Stimulated activated CD8-positive, alpha-beta memory T cell treated with anti-CD3 and anti-CD28 coated beads, Interleukin-7, amount 100 ng/mL, for 1 hour (primary cell): ENCODE measurements at places on chromosomes 5 and 9.
A peak's percentile ranks its signal among the peaks of the same experiment; 100 is the strongest.

GRCh38 chr5:88944751-88945531 lies 62.0 kb upstream of the MEF2C start:
- no peak for DNase-seq

- DNase-seq, result no peak
Measured at GRCh38 chr5:39485079-39485478, 60.3 kb upstream of the DAB2 start.

DNA sequence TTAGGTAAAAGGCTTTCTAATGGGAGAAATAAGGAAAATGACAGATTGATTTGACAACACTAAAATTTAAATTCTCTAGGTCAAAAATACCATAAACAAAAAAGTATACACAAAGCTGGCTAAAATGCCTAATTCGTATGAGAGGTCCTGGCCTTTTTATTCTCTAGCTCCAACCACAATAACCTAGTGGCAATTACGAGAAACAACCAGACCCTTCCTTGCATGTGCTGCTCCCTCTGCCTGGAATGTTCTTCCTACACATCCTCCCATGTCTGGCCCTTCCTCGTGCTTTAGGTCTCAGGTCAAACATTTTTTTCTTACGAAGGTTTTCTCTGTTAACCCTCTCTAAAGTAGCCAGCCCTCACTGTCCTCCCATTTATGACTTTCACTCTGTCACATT lies 176.4 kb upstream of the PLPPR1 start:
- no peak for DNase-seq

DNA sequence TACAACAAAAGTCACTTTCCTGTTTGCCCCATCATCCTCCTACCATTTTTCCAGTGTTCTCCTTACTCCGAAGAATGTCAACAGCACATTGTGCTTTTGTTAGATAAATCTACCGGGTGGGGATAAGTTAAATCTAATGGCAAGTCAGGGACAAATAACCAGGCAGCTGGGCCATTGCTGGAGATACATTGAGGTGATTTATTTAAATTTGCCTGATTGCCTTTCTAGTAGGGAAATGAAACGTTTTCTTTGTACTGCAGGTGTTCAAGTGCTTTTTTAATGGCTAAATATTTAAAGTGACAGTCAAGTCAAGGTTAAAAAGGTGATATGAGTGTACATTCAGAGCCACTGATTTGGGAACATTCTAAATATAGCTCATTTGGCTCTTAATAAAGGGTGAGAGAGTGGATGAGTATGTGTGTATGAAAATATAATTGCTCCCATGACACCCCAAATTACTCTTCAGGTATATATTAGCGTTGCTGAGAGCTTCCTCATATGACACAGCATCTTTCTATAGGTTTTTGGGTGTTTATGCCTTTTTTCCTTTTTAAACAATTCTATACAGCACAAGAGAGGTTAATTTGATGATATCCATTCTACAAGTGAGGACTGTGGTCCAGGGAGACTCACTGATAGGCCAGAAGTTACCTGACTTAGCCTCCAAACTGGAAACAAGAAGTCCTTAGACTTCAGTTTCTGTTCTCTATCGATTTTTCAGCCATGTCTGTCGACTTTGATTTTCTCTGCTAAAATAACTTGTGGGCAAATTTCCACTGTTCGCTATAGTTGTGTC lies 51.9 kb downstream of the DMRT2 start:
- DNase-seq, result no peak

DNA sequence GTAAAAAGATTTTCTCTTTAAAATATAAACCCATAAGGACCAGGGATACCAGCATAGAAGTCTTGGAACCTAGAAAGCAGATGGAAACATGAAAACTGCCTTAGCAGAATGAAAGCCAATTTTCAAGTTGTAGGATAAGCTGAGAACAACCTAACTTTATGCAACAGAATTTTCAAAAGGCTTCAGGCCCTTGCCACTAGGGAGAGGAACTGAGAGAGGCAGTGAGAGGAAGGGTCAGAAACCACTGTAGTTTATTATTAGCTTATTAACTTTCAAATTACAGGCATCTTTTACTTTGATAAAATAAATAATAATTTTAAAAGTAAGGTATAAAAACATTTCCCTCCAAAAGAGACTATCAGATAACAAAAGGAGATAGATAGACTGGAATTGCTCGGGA lies 33.4 kb downstream of the FAM81B start:
- DNase-seq, result no peak

- DNase-seq, result no peak
Measured at GRCh38 chr5:178241231-178241663, 8.6 kb upstream of the PHYKPL start.

DNA sequence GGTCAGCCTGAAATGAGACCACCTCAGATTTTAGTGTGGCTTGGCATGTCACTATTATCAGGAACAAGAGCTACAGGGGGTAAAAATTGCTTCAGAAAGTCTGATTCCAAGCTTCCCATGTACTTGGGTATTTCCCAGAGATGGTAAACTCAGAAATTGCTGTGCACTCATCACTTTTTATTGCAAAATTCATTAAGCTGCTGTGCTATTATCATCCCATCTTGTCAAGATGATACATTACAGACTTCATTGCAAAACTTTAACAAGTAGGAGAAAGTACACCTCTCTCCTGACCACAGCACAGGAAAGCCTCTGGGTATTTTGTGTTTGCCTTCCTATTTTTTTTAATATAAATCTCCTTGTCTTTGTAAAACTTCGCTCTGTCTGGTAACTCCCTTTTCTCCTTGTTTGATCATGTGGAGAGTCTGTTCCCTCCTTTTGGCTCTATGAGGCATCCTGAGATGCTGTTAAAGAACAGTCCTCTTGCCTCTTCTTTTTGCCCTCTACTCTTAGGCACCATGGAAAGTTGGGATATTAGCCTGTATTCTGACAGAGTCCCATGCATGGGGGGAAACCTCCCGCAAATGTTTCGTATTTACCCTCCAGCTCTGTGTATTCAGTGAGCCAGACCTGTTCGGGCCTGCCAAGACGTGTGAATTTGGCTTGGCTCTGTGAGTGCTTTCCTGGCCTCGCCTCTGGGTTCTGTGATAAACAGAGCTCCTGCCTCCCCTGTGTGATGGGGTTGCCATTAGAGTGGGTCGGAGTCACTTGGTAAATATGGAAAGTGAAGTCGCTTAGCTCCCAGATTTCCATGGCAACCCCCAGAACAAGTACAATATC lies 260.7 kb downstream of the NR3C1 start:
- DNase-seq, result no peak

- no peak for DNase-seq
Measured at GRCh38 chr9:96719921-96720320, 58.0 kb downstream of the ZNF510 start.

- no peak for DNase-seq
Measured at GRCh38 chr5:10059980-10060379, 189.7 kb downstream of the ATPSCKMT start.

- DNase-seq, result no peak
Measured at GRCh38 chr5:127006744-127007143, 23.6 kb downstream of the MARCHF3 start.

- no peak for DNase-seq
Measured at GRCh38 chr9:92097997-92098482, 17.2 kb downstream of the SPTLC1 start.

- no peak for DNase-seq
Measured at GRCh38 chr9:71249729-71250317, 128.4 kb upstream of the TRPM3 start.

DNA sequence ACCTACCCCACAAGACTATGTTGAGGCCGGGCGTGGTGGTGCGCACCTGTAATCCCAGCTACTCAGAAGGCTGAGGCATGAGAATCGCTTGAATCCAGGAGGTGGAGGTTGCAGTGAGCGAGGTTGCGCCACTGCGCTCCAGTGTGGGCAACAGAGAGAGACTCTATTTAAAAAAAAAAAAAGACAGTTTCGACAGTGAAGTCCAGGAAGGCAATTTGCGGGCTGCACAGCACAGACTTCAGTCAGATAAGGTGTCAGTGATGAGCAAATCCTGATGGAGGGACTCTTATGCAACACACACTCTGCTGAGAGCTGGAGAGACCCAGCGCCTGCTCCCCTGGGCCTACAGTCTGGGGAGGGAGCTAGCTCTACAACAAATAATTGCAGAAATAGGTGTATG lies 14.2 kb downstream of the CCNJL start:
- DNase-seq, result no peak

- peak; percentile 61 for DNase-seq
Measured at GRCh38 chr9:89604729-89605464, at the start of gene GADD45G. GADD45G (plus strand) TSS chr9:89605012; CDS start chr9:89605122, 110 bp downstream.

DNA sequence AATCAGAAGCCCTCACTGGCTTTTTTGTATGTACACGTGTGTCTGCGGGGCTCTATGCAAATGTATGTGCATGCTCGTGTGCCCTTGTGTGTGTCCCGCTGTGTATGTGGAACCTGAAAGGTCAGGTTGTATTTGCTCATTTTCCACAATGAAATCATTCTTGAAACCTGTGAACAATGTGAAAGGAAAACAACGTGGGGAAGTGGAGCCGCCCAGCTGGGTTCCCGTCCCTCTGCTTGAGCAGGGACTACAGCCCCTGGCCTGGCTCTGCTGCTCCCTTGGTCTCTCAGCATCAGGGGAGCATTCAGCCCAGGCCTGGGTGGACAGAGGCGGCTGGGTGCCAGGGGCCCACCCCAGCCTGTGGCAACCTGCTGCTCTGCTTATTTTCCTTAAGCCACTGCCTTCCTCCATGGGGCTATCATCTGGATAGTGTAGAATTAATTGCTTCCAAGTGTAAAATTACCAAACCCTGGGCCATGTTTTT lies 3.0 kb downstream of the ECSCR start:
- DNase-seq, result no peak

GRCh38 chr5:151293624-151294023 lies 9.9 kb downstream of the SLC36A3 start:
- no peak for DNase-seq

DNA sequence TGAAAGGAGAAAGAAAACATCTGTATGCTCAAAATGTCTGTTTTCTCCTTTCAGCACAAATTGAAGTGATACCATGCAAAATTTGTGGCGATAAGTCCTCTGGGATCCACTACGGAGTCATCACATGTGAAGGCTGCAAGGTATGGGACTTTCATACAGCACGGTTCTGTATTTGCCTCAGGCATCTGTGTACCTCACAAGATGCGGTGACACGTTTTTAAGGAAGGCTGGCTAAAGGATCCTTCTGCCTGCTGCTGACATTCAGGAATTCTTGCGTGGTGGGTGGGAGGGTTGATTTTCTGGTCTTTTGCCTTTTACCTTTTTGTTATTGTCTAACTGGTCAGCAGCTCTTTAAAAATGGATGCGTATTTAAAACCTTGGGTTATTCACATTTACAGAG lies 133.1 kb downstream of the RORB start:
- no peak for DNase-seq

DNA sequence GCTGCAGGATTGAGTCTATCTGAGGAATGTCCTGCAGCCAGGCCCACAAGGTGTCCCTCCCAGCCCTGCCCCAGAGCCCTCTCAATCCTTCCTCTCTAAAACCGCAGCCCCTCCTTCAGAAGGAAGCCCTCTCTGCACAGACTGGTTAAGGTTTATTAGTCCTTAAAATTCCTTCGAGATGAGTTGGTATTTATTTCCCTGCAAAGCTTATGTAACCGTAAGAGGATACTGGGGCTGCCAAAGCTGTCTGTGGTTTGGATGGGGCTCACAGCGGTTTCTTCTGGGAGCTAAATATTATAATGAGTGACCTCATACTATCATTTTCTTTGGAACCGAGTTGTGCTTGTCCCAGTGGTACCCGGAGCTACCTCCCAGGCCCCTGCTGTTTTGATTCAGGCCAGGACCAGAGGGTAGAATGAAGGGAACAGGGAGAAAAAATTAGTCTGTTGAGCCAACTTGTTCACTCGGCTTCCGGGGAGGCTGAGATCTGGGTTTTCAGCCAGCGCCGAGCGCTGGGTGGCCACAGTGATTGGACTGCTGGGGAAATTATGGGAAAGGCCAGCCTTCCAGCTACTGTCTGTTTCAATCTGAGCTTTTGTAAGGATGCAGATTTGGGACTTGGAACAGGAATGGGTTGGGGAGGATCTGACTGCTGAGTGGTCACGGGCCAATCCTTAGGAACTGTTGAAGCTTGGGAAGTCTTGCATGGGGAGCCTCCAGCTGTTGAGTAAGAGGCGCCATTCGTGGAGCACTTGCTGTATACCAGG lies 107.5 kb downstream of the NDFIP1 start:
- DNase-seq, result no peak

DNA sequence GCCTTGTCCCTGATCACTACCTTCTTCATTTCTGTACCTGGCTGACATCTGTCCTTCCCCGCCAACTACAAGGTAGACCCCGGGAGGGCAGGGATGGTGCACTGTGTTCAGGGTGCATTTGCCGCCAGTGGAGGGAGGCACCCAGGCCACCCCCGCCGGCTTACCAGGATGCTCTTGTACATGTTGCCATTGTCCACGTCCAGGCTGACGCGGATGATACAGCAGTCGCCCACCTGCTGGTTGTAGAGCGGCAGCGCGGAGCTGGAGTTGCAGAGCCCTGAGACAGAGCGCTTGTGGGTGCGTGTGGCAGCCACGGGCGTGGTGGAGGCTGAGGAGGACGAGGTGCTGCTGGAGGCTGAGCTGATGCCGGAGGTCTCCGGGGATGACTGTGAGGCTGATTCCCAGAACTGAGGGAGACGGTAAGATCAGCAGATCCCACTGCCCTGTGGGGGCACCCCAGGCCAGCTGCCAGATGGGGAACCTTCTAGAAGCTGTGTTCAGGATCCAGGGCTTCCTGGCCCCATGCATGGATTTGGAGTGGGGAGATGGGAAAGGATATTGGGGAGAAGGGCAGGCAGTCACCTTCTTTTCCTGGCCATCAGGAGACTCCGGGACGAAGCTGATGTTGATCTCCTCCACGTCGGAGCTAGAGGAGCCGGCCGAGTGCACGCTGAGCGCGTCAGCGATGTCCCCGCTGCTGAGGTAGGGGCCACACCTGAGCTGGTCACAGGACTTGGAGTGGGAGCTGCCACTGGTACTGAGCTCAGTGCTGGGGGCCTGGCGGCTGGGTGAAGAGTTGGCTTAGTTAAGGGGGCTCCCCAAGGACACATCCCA lies 19.5 kb downstream of the RALGDS start:
- no peak for DNase-seq

GRCh38 chr9:18447541-18447940 lies 26.4 kb upstream of the ADAMTSL1 start:
- DNase-seq, result no peak

DNA sequence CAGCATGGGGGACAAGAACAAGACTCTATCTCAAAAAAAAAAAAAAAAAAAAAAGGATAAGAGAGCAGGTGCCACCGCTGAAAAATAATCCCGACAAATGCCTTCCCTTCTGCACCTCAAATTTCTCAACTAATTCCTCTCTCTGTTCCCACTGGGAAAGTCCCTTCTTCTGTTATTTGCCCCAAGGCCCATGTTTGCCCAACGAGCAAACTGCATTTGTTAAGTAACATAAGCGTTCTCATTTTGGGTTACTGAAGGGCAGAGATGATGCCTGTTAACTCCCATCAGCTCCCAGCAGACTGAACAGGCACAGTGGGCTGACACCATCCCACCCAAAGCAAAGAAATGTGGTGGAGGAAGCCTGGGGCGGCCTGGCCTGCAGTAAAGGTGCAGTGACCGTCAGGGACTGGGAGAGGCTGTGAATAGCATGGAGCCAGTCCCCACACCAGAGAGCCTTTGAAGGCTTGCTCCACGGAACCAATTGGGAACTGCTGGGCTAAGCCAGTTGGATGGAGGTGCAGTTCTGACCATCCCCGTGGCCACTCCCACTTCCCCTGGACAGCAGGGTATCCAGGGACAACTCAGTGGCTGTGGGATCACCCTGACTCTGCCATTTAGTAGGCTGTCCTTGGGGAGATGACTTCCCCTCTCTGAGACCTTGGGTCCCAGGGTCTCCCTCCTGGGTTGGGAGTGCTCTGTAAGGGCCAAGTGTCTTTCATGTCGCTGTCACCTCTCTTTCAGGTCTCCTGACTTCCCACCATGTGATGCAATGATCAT lies 149.7 kb upstream of the IER5L start:
- DNase-seq, result no peak

GRCh38 chr5:170740551-170741205 lies 42.8 kb upstream of the GABRP start:
- DNase-seq, result no peak
